Thoracic aorta (tissue), 2 donors: ENCODE measurements at places on chromosomes 2 and 18. TPM values are rescaled to one million over a fixed set of nuclear protein-coding genes. Genes with fewer than 3 reads are reported as not detected.
A peak's percentile ranks its signal among the peaks of the same experiment; 100 is the strongest.

GRCh38 chr2:74553892-74554819 lies at the start of the genes DOK1 and LOXL3:
DOK1 (plus strand) TSS chr2:74554720; CDS start chr2:74554755, 35 bp downstream.
LOXL3 (minus strand) TSS chr2:74553942; CDS start chr2:74552634, 1,308 bp downstream.
- peak within 1 kb of the TSS; percentile 82 for H3K4me3 ChIP-seq
- peak within 1 kb of the TSS; percentile 86 for H3K27ac ChIP-seq
- H3K4me1 ChIP-seq, result peaks cover 6% of the 10 kb centered on the region
- DNase-seq, result peak; percentile 56
- H3K27me3 ChIP-seq, result no peaks in the 10 kb centered on the region

CYP20A1 gene
- total RNA-seq, result 22.9 TPM

DNA sequence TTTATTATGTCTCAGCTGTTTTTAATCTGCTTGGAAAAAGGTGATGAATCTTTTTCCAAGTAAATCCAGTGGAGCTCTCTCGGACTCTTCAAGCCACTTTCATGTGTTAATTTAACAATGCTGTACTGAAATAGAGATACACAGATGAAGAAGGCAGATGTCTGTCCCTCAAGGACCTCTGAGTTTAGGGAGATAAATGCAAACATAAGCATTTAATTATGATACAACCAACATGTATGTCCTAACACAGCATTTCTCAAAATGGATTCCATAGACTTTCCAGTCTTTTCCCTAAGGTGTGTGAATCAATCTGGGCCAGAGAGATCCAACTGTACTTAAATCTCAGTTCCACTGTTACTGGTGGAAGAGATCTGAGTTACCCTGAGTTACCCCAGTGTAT lies 262.4 kb downstream of the RND3 start:
- H3K4me3 ChIP-seq, result no peak overlapping the region
- no peaks in the 10 kb centered on the region for H3K4me1 ChIP-seq
- DNase-seq, result no peak
- no peak overlapping the region for H3K27ac ChIP-seq
- no peaks in the 10 kb centered on the region for H3K27me3 ChIP-seq
- no peaks in the 10 kb centered on the region for H3K36me3 ChIP-seq

ACTG2 gene
- total RNA-seq, result 251 TPM

- H3K27me3 ChIP-seq, result no peaks in the 10 kb centered on the region
- peak overlapping the region; percentile 24 for H3K27ac ChIP-seq
- peak overlapping the region; percentile 93 for H3K4me3 ChIP-seq
- H3K4me1 ChIP-seq, result peaks cover 36% of the 10 kb centered on the region
Observed at GRCh38 chr2:175003875-175004729, 1.1 kb downstream of the CHN1 start.

BARD1 gene
- 25.5 TPM for total RNA-seq

- H3K4me1 ChIP-seq, result peaks cover 55% of the 10 kb centered on the region
- H3K36me3 ChIP-seq, result no peaks in the 10 kb centered on the region
- no peaks in the 10 kb centered on the region for H3K27me3 ChIP-seq
- H3K4me3 ChIP-seq, result no peak overlapping the region
- H3K27ac ChIP-seq, result peak overlapping the region; percentile 60
Observed at GRCh38 chr2:54599326-54599710, 124.1 kb upstream of the EML6 start.
